ENCODE measurements at places on chromosomes 5 and 9. TPM values are rescaled to one million over a fixed set of nuclear protein-coding genes. Genes with fewer than 3 reads are reported as not detected.

IRX1 gene
- not detected for total RNA-seq

DNA sequence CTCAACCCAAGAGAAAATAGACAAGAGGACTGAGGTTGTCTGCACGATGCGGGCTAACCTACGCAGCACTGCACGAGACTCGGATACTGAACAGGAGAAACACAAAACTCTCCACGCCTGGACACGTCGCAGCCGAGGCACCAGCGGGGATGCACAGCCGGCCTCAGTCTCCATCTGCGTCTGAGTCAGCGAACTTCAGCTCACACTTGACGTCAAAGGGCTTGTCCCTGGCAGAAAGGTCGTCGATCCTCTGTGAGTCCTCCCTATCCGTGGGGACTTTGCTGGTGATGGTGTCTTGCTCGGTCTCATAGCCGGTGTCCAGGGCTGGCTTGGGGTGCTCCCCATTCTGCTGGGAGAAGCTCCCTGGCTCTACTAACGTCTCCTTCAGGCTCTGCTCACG lies 60.2 kb downstream of the SECISBP2 start:
- DNase-seq, result no peak

- DNase-seq, result no peak
Measured at GRCh38 chr5:37557734-37558293, 178.7 kb downstream of the WDR70 start.

DNA sequence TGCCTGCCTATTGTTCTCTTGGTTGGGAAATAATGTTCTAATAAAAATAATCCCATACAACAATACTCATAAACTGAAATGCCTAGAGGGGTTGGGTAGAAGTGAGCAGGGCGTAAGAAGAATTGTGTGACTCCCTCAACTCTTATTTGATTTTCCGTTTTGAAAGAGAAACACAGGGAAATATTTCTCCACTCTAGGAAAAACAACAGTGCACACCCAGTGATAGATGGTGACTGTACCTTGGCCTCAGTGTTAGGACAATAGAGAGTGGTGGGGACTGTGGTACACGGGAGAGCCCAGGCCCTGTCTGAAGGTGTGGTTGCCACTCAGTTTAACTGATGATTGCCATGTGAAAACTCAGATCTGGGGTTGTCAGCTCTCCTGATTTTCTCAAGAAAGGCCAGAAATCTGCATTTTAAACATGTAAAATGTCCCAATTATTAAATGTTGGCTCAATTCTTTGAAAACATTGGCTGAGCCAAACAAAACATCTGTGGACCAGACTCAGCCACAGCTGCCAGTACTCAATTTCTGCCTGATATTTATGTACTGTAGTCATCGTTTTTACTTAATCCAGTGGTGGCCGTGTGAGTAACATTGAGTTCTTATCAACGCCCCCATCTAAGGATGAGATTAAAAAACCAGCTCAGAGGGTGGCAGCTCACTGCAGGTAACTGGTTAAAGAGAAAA lies 103.8 kb upstream of the ZNF618 start:
- DNase-seq, result no peak

PCDHGA12 gene
- not detected for total RNA-seq

N4BP3 gene
- total RNA-seq, result 3.8 TPM

SPINK6 gene
- not detected for total RNA-seq

DNA sequence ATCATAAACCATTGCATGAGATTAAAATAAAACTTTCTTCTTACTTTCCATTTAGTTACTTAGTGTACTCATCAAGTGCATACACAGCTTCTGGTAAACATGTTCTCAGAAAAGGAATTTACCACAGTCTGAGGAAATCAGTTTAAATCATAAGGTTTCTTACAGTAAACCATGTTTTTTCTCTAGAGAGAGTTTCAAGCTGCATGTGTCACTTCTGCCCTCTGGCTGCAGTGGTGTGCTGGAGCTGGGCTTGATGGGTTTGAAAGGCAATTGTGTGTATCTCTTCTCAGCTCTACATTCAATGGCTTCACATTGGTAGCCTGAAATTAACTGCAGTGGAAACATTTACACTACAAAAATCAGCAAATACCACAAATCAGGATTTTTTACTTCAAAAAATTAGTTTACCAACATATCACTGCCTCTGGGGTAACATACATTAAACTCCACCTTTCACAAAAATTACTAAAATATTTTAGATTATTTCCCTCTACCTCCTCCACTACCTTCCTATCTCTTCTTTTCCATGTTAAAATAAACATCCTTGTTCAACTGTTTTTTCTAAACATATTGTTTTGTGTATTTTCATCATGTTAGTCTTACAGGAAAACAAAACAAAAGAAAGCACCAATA lies 414.3 kb downstream of the ANXA1 start:
- DNase-seq, result no peak

NEUROG1 gene
- not detected for total RNA-seq

- no peak for DNase-seq
Measured at GRCh38 chr5:55858104-55858503, 6.9 kb downstream of the IL31RA start.

DNA sequence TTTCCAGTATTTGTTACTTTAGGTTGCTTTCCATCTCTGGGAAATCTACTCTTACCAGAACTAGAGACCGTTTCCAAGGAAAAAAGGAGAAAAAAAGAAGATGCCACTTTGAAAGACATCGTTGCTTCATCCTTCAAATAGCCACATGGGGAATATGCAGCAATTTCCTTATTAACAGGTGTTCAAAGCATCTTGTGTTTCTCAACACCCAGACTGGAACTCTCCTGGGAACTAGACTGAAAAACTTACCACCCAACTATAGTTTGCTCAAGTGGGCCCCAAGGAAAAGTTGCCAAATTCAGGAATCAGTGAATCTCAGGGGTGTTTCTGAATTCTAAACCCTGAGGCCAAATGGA lies 80.0 kb upstream of the JAK2 start:
- DNase-seq, result no peak

IL13 gene
- not detected for total RNA-seq

IFNA21 gene
- total RNA-seq, result not detected

NDST1 gene
- 1.1 TPM for total RNA-seq

- no peak for DNase-seq
Measured at GRCh38 chr5:93497096-93497495, 83.9 kb downstream of the NR2F1-AS1 start.

SOWAHA gene
- total RNA-seq, result not detected

- DNase-seq, result peak; percentile 44
Measured at GRCh38 chr5:61332851-61333320, 828 bp downstream of the ZSWIM6 start.

GRCh38 chr5:143119881-143120341 lies 283.6 kb downstream of the NR3C1 start:
- no peak for DNase-seq
